A673 (cell line): ENCODE measurements at places on chromosomes 12 and 14. TPM values are rescaled to one million over a fixed set of nuclear protein-coding genes. Genes with fewer than 3 reads are reported as not detected.

TAS2R9 gene
- not detected in 2 replicates for total RNA-seq

DPY19L2 gene
- total RNA-seq: 4.2 and 7.5 TPM in 2 replicates

DNA sequence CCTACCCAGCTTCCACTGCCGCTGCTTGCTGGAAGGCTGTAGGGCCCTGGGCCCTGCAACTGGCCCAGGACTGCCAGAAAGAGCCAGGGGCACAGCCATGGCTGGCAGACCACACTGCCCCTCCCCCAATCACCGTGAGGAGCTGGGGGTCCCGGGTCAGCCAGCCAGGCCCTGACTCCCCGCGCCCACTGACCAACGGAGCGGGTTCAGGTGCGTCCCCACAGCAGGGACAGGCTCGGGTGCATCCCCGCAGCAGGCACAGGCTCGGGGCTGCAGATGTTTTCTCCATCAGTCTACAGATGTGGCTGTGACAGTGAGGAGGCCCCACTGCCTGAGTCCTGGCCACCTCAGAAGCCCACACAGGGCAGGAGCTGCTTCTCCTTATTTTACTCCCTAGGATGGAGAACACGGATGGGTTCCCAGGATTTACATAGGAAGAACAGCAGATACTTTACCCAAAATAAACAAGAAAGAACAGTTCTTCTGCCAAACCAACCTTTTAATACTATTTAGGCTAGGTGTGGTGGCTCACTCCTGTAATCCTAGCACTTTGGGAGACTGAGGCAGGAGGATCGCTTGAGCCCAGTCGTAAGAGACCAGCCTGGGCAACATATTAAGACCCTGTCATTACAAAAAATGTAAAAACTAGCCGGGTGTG, 61.1 kb downstream of the TESC start:
- H3K27me3 ChIP-seq: no peaks in the 10 kb centered on the region
- no peak overlapping the region for H3K27ac ChIP-seq
- H3K4me3 ChIP-seq: no peak overlapping the region
- no peaks in the 10 kb centered on the region for H3K4me1 ChIP-seq
- no peak for DNase-seq

GRCh38 chr12:52168019-52168717, 23.6 kb downstream of the KRT80 start:
- DNase-seq: no peak
- H3K36me3 ChIP-seq: no peaks in the 10 kb centered on the region
- no peak overlapping the region for H3K4me3 ChIP-seq
- no peaks in the 10 kb centered on the region for H3K27me3 ChIP-seq

MYO1H gene
- total RNA-seq: not detected in 2 replicates

DNA sequence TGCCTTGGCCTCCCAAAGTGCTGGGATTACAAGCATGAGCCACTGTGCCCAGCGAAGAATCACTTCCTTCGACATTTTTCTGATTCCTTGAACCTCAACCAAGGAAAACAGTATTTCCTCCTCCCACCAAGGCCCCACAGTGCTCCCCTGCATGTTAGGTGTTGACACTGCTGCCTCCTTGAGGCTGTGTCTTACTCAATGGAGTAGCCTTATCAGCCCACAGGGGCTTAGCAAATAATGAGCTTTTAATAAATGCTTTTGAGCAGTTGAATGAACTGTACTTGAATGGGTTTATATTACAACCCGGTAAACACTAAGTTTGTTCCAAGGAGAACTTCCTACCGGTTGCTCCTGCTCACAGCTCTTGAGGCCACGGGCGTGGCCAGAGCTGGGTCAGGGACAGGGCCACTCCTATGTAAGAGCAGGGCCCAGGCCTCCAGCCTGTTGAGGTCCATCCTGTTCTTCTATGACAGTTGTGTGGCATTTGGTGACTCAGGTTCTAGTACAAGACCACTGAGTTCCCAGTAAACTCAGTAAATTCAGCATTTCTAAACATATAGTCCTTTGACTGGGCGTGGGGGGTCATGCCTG, 36.8 kb upstream of the TUBA1A start:
- no peak overlapping the region for H3K4me3 ChIP-seq
- peaks cover 5% of the 10 kb centered on the region for H3K4me1 ChIP-seq
- no peaks in the 10 kb centered on the region for H3K36me3 ChIP-seq
- DNase-seq: peak; percentile 31
- H3K27me3 ChIP-seq: no peaks in the 10 kb centered on the region
- H3K27ac ChIP-seq: no peak overlapping the region

GRCh38 chr14:74942181-74942580, 13.2 kb downstream of the PGF start:
- no peaks in the 10 kb centered on the region for H3K36me3 ChIP-seq
- no peak for DNase-seq
- H3K4me1 ChIP-seq: peaks cover 12% of the 10 kb centered on the region
- no peak overlapping the region for H3K4me3 ChIP-seq

DNA sequence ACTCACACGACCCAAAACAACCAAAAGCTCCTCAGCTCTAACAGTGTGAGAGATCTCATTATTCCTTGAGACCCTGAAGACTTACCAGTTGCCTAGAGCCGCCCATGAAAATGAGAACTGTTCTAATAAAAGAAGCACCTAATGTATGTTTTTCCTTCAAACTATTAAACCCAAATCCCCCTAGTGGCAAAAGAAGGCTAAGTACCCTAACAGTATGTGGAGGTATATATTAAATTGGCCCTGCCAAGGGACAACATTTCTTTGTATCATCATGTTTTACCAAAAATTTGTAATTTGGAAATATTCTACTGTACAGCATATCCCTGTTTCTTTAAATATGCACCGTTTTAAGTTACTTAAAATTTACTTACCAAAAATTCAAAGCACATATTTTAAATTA, 38.0 kb upstream of the PPFIA2 start:
- H3K4me1 ChIP-seq: no peaks in the 10 kb centered on the region
- peaks cover 20% of the 10 kb centered on the region for H3K27me3 ChIP-seq
- DNase-seq: peak; percentile 56
- H3K27ac ChIP-seq: no peak overlapping the region

DNA sequence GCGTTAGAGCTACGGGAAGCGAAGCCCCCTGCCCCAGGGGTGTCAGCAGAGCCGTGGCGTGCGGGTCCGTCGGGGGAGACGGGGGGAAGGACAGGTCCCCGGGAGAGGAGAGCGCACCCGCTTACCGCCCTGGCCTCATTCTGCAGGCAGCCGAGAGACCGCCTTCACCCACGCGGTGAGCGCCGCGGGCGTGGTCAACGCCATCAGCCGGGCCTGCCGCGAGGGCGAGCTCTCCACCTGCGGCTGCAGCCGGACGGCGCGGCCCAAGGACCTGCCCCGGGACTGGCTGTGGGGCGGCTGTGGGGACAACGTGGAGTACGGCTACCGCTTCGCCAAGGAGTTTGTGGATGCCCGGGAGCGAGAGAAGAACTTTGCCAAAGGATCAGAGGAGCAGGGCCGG, 10.5 kb downstream of the WNT5B start:
- peaks cover 4% of the 10 kb centered on the region for H3K4me1 ChIP-seq
- DNase-seq: no peak
- H3K4me3 ChIP-seq: no peak overlapping the region
- H3K27me3 ChIP-seq: no peaks in the 10 kb centered on the region

TAS2R8 gene
- not detected in 2 replicates for total RNA-seq
